PC-3 (cell line): ENCODE measurements at places on chromosomes 7 and 10. TPM values are rescaled to one million over a fixed set of nuclear protein-coding genes. Genes with fewer than 3 reads are reported as not detected.

DNA sequence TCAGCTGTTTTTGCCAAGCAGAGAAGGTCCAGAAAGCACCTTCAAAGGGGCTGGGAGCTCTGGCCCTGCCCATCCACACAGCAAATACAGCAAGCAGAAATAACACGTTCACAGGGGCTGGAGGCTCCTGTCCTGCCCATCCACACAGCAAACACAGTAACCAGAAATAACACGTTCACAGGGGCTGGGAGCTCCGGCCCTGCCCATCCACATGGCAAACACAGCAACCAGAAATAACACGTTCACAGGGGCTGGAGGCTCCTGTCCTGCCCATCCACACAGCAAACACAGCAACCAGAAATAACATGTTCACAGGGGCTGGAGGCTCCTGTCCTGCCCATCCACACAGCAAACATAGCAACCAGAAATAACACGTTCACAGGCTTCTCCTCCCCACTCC is 558.1 kb downstream of the PTPRN2 start:
- no peak for DNase-seq

- DNase-seq, result peak; percentile 75
These were observed 46.2 kb downstream of the CAV1 start for GRCh38 chr7:116571037-116571436.

GNAI1 gene
- 16.9 and 19.6 TPM in 2 replicates for total RNA-seq

PPP1R17 gene
- total RNA-seq, result not detected in 2 replicates

GRCh38 chr7:151777908-151778670 is 98.8 kb downstream of the PRKAG2 start:
- no peak for DNase-seq

GRCh38 chr7:93382362-93382761 is 150.2 kb downstream of the VPS50 start:
- DNase-seq, result no peak

DNA sequence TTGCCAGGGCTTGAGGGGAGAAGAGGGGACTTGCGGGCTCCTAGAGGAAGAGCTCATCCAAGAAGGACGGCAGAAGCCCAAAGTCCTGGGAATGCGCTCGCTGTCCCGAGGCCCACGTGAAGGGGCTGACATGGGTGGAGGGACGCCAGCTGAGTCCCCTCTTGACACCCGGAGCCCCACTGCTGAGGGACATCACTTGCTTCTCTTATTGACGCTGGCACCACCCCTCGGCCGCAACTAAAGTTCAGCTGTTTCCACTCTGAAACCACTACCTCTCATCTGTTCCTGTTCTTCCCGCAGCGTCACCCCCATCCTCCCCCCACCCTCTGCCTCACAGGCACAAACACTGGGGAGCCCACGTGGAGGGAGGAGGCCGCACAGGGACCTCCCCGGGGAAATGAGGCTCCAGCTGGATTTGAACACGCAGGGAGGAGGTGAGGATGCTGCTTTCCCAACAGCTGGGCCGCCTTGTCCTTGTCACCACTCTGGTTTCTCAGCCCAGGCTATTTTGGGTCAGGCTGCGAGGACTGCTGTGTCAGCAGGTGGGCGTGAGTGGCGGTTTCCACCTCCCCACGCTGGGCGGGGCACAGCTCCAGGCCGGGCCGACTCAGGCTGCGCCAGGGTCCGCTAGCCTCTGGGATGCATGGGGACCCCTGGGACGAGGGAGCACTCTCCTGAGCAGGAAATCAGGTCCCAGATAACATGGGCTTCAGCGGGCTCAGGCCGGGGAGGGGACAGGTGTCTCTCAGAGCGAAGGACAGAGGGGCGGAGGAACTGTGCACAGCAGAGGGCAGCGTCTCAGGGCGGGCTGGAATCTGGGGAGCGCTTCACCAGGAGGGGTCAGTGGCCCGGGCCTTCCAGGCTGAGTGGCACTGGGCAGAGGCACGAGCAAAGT is 156.3 kb downstream of the ZNF248 start:
- DNase-seq, result no peak
